ENCODE measurements at places on chromosomes 6 and 20.

- no peak for DNase-seq
These were observed 215.3 kb upstream of the KCNQ5 start for GRCh38 chr6:72406517-72406916.

DNA sequence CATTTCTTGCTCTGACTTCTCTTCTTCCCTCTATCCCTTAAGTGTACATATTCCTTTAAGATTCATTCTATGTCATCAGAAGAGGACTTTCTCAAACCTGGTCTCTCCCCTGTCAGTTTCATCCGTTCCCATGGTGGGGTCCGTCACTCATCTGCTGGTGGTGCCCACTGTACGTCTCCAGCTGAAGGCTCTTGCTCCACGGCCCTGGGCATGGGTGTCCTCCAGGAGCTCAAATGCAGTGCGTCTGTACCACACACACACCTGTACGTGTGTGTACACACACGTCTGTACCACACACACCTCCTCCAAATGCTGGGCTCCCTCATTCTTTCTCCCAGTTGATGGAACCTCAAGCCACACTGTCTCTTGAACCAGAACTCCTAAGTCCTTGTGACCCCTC lies 85.6 kb downstream of the CAP2 start:
- no peak for DNase-seq

DNA sequence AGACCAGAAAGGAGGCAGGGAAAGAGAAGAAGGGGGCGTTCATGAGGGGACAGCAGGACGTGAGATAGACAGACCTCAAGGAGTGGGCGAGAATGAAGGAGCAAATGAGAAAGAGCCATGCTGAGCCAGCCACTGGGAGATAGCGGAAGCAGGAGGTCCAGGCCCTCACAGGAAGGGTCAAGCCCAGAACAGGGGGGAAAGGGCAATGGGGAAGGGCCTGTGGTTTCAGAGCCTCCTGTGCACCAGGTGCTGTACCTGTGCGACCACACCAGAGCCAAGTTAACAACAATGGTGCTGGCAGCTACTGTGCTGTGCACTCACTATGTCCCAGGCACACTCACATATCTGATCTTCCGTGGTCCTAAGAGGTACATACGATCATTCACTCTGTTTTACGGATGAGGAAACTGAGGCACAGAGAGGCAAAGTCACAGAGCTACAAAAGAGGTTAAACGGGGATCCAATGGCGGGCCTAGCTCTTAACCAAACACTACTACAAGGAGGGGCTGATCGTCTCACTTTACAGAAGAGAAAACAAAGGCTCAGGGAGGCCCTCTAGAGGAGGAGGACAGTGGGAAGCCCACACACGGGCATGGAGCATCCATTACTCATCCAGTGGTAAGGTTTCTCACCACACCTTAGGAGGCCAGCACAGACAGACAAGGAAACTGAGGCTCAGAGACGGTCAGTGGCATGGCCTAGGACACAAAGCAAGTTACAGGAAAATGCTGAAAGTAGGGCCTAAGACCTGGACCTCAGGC lies 129.1 kb downstream of the PREX1 start:
- DNase-seq = no peak

- no peak for DNase-seq
These were observed 230.3 kb downstream of the IBTK start for GRCh38 chr6:82017288-82017687.

GRCh38 chr20:60490217-60491050 lies 532.2 kb downstream of the CDH26 start:
- no peak for DNase-seq

DNA sequence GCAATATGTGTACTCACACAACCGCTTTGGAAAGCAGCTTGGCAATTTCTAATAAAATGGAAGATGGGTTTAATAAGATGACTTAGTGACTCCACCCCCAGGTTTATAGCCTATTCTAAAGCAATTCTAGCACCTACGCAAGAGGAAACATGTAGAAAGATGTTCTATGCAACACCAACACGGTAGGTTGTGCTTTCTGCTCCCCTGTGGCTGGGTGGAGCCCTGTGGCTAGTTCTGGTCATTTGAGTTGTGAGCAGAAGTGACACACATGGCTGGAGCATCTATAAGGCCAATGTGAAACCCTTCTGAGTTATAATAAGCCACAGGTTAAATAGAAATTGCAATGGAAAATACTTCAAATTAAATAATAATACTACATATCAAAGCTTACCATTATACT lies 310.7 kb downstream of the CD83 start:
- DNase-seq = no peak

DNA sequence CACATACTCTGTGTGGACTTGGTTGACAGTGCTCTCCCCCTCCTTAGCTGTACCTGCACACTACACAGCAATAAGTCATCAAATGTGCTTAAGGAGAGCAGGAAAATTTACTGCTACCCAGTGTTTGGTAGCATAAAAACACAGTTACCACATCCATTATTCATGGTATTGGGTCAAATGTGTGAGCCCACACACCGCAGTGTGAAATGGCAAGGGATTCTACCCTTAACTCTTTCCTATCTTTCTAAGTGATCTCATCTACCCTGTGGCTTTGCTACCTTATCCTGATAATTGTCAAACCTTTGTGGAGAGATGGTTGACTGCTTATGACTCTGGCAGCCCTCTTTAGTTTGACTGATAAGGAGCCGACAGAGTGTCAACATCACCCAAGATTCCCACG lies 47.6 kb downstream of the STX11 start:
- no peak for DNase-seq

DNA sequence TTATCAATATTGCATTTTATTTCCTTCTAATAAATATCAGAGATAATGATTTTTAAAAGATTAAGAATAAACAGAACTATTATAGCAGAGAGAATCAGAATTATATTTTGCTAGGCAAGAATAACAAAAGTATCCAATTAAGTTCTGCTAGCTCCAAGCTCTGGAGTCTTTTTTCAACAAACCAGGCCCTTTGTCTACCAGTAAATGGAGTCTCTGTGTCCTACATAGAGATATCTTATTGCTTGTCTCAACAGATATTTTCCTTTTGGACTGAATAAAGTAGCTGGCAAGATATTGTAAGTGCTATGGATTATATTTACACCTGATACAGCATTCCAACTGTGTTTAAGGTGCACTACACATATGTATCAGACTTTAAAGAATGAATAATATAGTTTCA lies 107.1 kb downstream of the DST start:
- no peak for DNase-seq

- no peak for DNase-seq
These were observed 49.9 kb upstream of the TMEM30A start for GRCh38 chr6:75334266-75335040.

DNA sequence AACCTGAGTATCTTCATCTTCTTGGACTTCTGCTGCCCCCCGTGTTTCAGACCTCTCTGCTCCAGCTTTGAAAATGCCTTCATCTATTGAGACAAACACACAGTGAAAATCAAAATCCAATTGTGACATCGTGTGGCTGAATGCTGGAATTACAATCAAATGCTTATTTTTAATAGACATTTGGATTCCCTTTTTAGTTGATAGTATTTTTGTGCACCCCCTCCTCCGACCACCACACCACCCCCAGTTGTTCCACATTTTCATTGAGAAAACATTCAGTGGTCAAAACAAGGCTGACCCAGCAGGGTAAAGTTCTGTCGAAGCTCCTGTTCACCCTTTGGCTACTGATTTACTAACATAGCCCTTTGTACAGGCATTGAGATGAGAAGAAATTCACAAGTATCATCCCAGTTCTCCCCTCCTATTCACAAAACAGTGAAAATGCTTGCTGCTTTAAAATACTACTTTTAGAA lies 79.0 kb downstream of the NRSN1 start:
- DNase-seq = no peak

DNA sequence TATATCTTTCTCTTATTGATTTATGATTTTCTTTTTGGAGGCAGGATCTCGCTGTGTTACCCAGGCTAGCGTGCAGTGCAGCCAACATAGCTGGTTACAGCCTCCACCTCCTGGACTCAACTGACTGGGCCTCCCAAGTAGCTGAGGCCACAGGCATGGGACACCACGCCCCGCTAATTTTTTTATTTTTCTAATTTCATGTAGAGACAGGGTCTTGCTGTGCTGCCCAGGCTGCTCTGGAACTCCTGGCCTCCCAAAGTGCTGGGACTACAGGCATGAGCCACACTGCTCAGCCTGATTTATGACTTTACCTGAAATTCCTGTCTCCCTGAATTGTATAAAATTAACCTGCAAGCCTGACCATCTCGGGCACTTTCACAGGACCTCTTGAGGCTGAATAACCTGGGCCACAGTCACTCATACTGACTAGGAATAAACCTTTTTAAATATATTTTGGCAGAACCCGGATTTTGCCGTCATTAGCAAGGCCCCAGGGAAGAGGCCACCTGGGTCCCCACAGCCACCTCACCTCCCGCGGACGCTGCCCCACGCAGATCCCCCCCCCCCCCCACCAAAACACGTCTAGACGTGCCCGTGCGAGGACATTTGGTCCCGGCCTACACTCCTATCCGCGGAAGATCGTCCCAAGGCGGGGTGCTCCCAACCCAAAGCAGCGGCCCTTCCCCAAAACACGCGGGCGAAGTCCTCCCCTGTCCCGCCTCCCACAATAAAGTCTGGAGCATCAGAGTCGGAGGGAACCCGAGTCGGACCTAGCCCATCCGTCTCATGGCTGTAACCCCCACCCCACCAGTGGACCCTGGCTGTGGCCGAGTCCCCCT lies 902 bp downstream of the ZNF337 start:
- no peak for DNase-seq

DNA sequence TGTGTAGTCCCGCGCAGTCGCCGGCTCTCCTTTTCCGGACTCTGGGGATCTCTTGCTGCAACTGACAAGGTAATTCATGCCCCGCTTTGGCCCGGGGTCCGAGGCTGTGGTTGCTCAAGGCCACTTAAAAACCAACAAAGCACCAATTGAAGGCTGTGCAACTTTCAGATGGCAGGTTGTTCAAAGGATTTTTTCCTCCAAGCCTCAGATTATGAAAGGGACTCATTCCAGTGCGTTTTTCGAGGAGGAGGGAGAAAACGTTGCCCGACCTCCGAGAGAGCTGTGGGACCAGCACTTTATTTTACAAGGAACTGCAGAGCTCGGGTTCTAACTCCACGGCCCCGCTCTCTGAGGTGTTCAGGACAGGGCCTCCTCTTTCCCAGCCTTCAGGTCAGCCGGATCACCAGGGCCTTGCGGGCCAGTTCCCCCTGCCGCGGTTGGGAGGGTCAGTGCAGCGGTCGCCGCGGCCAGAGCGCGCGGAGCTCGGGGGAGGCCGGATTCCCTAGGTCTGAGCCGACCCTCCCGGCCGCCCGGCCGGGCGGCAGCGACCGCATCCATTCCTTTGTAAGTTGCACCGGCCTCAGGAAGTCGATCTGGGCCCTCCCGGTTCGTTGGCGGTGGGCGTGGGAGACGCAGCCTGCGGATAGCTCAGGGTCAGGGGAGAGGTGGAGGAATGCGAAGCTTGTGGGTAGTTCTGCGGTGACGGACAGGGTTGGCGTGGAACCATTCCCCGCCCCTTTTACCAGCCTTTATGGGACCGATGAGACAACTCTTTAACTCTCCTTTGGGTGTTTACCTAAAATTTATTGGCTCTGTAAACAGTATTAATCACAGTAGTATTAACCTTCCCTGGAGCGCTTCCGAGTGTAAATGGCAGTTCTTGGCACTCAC lies 1.6 kb downstream of the UTRN start:
- DNase-seq = no peak

DNA sequence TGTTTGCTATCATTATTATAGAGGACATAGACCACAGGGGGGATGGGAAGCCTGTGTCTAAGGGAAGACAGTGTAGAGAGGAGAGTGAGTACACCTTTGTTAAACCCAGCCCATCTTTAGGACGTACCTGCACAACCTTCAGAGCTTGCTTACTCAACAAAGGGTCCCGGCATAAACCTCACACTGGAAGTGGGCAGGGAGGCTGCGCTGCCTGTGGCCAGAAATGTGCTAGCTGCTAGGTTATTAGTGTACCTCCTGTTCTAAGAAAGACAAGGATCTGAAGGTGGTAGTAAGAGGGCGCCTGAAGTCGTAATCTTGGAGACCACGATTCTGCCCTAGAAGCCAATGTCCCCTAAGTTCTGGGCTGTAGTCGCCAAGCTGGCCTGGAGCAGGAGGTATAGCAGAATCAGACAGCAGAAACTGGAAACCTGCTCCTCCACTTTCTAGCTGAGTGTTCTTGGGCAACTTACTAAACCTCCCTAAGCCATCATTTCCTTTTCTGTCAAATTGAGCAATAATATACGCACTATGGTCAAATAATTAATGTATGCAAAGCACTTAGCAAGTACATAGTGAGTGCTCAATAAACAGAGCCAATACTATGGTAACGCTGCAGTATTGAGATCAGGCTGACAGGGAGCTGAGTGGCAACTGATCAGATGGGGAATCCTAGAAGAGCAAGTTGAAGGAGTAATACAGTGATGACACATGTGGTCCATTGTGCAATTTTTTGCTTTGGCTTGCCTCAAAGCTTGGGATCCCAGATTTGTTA lies 16.8 kb upstream of the AKIRIN2 start:
- DNase-seq = no peak

- no peak for DNase-seq
These were observed 89.2 kb downstream of the THBS2 start for GRCh38 chr6:169164451-169164850.

- DNase-seq = no peak
These were observed 29.4 kb downstream of the PLCB1 start for GRCh38 chr20:8161264-8162071.

- no peak for DNase-seq
These were observed 108.7 kb upstream of the SIRPA start for GRCh38 chr20:1786486-1786885.

- no peak for DNase-seq
These were observed 278.3 kb downstream of the TSHZ2 start for GRCh38 chr20:53250456-53250855.

DNA sequence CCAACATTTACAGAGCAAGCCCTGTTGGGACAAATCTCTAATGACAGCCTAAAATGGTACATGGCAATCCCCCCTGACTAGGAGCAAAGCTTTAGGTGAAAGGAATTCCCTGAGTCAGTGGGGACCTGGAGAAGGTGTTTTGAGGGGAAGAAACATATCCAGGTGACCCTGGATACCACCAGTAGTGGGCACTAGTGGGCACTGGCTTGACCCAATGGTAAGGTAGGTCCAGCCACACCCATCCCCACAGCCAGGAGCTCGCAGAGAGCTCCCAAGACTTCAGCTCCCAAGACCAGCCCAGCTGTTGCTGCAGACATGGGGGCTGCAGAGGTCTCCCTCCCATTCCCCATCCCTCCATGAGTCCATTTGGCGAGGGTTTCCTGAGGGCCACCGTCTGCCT lies 19.5 kb downstream of the GRM4 start:
- no peak for DNase-seq

- DNase-seq = no peak
These were observed 1.1 kb upstream of the SIM1 start for GRCh38 chr6:100465701-100466409.

DNA sequence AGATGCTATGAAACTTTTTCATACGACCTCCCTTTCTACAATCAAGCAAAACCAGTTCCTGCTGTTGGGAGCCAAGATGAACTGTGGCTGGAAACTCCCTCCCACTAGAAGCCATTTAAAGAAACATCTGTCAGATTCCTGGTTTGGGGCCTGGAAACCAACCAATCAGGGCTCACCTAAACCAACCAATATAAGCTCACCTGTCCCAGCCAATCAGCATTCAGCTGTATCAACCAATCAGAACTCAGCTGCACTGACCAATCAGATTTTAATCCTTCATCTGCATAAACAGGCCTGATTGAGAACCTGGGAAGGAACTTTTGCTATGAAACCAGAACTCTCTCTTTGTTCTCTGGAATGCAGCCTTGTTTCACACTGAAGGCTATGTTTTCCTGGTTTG lies 42.4 kb downstream of the SNX14 start:
- DNase-seq = no peak

GRCh38 chr6:31657406-31658157 lies 1.9 kb downstream of the APOM start:
- no peak for DNase-seq

GRCh38 chr20:51734876-51735720 lies 33.1 kb downstream of the ATP9A start:
- no peak for DNase-seq
